Epithelial cell of alveolus of lung (primary cell): ENCODE measurements at places on chromosomes 7 and 10. TPM values are rescaled to one million over a fixed set of nuclear protein-coding genes. Genes with fewer than 3 reads are reported as not detected.

ZNF138 gene
- total RNA-seq, result 4.8 and 8.5 TPM in 2 replicates

SCIN gene
- total RNA-seq, result 0.26 TPM in 1 of 2 replicates, not detected in the other

SPDYE6 gene
- not detected in 2 replicates for total RNA-seq

GIMAP1 gene
- total RNA-seq, result under 0.01 TPM in 1 of 2 replicates, not detected in the other

CYP51A1 gene
- total RNA-seq, result 46.6 and 200 TPM in 2 replicates

ACSL5 gene
- 0.16 and 0.52 TPM in 2 replicates for total RNA-seq

ANKRD26 gene
- total RNA-seq, result 3.7 and 8.9 TPM in 2 replicates

CYP2C19 gene
- not detected in 2 replicates for total RNA-seq

DOCK4 gene
- 16.4 and 34.7 TPM in 2 replicates for total RNA-seq

ACSM6 gene
- total RNA-seq, result not detected in 2 replicates
